OCI-LY7 (cell line): ENCODE measurements at places on chromosomes 4 and X.

DNA sequence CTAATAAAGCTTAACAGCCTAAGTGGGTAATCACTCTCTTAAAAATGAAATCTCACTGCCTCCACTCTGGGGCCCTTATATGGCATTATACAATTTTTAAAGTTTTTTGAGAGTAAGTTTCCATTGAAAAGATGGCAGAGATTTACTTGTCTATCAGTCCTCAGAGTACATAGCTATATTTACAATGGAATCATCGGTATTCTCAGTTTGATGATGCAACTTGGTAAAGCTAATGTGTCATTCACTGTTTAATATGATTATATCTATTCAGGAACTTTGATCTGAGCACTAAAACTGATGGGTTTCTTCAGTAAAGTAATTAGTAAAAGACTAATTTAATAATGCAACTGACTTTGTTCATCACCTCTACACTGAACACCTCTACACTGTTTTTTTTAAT is 51.6 kb downstream of the CT47B1 start:
- DNase-seq = no peak

- DNase-seq = no peak
Observed at GRCh38 chrX:149461746-149462145, 43.4 kb downstream of the IDS start.

GRCh38 chrX:31665454-31665853 is 593.6 kb upstream of the FTHL17 start:
- DNase-seq = no peak

- no peak for DNase-seq
Observed at GRCh38 chrX:68420559-68420958, 12.7 kb downstream of the OPHN1 start.

GRCh38 chrX:28590396-28590795 is 3.1 kb downstream of the IL1RAPL1 start:
- DNase-seq = no peak

- DNase-seq = peak; percentile 11
Observed at GRCh38 chr4:112060212-112060611, 85.0 kb upstream of the FAM241A start.

DNA sequence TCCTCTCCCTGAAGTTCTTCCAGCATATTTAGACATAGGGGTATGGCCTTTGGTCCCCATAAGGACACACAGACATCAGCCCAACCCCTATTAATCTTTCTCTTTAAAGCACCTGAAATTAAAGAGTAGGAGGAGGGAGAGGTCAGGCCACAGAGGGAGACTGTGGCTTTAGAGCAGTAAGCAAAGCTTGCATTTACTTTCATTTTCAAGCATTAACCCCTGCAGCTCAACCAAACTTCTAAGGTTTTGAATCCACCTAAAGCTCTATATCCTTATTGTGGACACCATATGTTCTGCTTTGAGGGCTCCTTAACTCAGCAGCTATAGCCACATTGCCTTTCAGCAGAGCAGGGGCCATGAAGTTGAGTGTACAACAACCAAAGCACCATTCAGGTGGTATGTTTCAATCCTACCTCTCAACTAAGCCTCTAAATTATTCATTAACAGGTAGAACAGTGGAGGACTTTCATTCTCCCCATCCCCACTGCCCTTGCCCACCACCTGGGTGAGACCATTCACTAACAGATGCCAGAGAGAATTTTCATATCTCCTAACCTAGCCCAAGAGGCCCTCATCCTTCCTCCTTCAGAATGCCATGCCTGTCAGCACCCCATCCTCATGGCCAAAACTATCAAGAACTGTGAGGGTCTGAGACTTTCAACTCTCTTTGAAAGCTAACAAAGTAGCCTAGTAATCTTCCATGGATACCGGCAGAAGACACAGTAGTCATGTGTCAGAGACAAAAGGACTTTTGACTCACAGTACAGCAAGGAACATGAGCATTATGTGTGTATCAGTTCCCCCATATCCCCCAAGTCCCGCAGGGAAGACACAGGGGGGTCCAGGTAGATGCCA is 20.8 kb downstream of the LIN54 start:
- DNase-seq = no peak

- no peak for DNase-seq
Observed at GRCh38 chr4:7831330-7831729, 108.3 kb downstream of the AFAP1 start.

DNA sequence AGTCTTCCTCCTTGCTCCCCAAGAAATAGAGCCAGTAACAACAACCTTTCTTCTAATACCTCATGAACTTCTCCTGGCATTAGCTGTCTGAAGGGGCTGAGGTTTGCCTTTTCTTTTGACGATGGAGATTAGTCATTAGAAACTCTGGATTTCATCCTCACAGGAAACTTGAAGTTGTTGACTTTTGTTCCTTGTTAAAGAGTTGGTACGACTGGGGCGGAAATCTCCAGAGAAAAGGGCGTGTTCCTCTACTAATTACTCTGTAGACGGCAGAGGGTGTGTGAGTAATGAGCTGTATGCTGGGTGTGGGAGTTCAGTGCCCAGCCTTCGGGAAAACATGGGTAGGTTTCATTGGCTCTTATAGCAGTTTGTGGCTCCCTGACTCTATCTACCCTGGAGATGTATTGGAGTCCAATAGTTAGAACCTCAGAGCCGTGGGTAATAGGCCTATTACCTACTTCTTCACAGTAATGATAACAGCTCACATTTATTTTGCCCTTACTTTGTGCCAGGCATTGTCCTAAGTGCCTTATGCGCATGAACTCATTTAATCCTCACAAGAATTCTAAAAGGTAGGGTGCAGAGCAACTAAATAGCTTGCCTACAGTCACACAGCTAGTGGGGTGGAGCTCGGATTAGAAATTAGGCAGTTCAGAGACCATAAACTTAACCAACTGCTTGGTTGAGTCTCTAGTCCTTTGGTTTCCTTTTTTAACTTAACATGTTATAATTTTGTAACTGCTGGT is 23.4 kb downstream of the TMEM164 start:
- DNase-seq = no peak

DNA sequence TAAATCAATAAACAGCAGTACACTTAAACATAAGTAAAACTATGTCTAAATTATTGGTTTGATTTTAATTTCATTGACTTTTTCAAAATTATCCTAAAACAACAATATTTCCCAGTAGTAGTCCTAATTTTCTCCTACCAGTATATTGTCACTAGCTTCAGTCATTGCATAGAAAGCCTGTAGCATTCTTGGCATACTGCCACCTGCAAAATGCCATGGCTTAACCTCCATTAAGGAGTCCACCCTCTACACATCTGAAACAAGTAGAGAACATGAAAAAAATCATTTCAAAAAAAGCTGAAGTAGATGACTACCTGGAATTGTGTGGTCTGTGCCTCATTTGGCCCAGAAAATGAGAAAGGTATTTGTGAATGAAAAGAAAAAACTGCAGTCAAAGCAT is 348.5 kb downstream of the INPP4B start:
- no peak for DNase-seq

GRCh38 chr4:68383115-68383514 is 33.2 kb upstream of the YTHDC1 start:
- DNase-seq = no peak

GRCh38 chr4:14364953-14365536 is 637.2 kb upstream of the CPEB2 start:
- DNase-seq = no peak
